Stimulated activated CD4-positive, alpha-beta T cell treated with anti-CD3 and anti-CD28 coated beads, TNF-alpha, amount 100 ng/mL, for 48 hours (primary cell): ENCODE measurements at places on chromosomes 4 and X.

DNA sequence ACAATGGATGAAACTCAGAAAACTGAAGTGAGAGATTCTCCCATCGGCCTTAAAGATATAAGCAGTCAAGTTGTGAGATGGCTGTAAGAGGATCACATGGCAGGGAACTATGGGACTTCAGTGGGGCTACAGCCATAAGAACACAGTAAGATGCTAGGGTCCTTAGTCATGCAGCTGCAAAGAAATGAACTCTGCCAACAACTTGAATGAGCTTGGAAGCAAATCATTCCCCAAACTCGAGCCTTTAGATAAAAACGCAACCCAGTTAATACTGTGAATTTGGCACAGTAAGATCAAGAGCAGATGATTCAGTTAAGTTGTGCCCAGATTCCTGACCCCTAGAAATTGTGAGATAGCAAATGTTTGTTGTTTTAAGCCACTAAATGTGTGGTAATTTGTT lies 117.3 kb downstream of the FAM13A start:
- no peak for DNase-seq

- DNase-seq: no peak
Observed at GRCh38 chr4:62130637-62131036, 930.5 kb downstream of the ADGRL3 start.

- peak; percentile 6 for DNase-seq
Observed at GRCh38 chr4:143514497-143514896, 995 bp downstream of the SMARCA5 start.

GRCh38 chr4:186688150-186688943 lies 35.3 kb downstream of the FAT1 start:
- no peak for DNase-seq

- DNase-seq: no peak
Observed at GRCh38 chr4:88975958-88976774, 80.8 kb downstream of the FAM13A start.

GRCh38 chr4:153115322-153116290 lies 88.6 kb upstream of the TRIM2 start:
- peak; percentile 61 for DNase-seq

DNA sequence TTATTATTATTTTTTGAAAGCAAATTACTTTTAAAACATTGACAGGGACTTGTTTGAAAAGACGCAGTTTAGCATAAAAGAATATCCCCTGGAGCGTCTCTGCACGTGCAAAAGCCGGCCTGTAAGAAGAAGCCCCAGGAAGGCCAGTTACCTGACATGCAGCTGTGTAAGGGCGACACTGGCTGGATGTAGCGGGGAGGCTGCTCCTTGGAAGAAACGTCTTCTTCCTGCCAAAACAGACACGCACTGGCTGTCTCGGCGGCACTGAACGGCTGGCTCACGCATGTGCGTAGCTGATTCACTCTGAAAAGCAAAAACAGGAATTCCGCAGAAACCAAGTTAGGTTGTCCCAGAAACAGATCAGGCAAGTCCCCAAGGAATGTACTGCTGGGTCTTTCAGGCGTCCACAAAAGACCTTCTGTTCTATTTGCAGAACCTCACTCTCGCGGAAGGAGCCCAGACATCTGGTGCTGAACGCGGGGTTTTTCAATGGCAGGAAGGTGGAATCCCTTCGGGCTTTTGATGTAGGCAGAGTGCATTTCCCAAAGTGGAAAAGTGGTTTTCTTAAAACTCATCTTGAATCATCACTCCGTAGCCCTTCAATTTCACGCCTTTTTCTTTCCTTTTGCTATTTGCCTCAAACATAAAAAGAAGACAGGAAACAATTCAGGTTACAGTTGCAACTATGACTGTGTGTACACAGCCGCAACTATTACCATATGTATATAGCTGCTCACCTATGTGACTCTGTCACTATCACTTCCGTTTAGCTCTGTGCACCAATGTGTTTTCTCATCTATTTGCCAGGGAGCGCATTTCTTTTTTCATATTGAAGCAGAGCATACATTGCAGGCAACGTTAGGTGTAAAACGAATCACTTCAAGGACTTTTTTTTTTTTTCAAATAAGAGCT lies 38.1 kb upstream of the ARSH start:
- no peak for DNase-seq

- no peak for DNase-seq
Observed at GRCh38 chr4:86810847-86811246, 38.3 kb downstream of the SLC10A6 start.

DNA sequence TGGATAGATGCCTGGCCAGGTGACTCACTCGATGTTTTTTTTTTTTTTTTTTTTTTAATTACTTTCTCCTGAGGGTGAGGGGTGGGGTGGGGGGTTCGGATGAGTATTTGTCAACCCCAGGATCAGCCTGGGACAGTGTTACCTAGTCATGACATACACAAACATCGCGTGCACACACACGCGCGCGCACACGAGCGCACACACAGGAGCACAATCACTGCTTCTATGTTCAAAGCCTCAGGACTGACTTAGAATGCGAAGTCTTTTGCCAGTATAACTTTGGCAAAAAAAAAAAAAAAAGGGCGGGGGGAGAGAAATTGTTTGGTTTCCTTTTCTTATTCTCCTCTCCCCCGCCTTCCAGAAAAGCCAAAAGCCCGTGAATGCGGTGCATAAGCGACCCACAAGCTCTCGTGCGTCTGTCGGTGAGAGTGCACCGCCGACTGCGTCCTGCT lies 115.0 kb upstream of the TEX13C start:
- no peak for DNase-seq

DNA sequence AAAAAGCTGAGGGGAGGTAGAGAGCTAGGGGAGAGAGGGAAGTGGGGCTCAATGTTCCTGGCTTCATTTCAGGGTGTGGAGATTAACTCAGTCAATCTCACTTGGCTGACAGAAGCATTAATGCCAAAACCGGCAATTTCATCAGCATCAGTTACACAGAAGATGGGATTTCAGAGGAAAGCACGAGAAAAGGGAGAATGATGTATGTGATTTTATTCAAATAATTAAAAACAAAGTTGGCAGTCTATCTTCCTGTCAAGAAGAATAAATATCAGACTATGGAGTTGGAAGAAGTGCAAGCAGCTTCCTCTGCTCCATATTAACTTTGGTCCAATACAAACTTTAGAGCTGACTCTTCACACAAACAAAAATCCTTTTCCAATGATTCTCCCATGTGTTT lies 29.6 kb upstream of the HCCS start:
- DNase-seq: no peak

GRCh38 chr4:83282049-83282535 lies 2.5 kb downstream of the COQ2 start:
- DNase-seq: no peak
